ENCODE measurements at places on chromosomes 4 and X.

DNA sequence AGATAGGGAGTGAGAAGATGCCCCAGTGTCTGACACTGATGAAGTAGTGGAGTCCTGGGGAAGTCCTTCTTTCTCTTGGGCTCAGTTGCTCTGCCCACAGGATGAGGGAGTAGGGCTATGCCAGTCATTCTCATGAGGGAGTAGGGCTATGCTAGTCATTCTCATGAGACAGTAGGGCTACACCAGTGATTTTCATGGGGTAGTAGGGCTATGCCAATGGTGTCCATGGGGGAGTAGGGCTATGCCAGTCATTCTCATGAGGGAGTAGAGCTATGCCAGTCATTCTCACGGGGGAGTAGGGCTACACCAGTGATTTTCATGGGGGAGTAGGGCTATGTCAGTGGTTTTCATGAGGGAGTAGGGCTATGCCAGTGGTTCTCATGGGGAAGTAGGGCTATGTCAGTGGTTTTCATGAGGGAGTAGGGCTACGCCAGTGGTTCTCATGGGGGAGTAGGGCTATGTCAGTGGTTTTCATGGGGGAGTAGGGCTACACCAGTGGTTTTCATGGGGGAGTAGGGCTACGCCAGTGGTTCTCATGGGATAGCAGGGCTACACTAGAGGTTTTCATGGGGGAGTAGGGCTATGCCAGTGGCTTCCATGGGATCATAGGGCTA is 43.3 kb upstream of the SOD3 start:
- DNase-seq = no peak

DNA sequence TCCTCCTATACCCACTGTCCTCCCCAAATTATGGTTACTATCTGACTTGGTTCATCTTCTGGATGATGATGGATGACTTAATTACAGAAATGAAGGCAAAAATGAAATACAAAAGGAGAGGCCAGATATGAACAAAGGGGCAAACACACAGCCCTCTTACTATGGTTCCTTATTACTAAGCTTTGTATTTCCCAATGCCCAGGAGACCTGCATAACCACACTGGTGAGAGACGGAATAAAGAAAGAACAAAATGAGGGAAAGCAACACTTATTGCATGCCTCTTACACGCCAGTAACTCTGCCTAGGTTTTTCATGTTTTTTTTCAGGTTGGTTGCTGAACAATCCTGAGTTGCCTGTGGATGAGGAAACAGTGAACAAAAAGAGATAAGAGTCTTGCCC is 120.5 kb downstream of the SLC10A7 start:
- DNase-seq = no peak

DNA sequence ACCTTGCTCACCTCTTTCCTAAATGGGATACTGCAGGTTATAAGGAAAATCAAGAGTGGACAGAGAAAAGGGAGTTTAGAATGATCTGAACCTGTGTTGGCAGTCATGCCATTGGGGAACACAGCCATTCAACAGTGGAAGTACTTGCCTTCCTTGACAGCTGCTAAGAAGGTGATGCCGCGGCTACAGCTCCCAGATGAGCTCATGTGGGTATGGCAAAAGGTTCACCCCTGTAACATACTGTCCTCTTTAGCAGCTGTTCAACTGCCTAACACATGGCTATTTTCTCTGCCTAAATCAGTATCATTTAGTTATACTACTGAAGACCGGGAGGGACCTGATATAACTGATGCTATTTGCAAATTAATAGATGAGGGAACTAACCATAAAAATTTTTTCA is 76.8 kb downstream of the DCHS2 start:
- DNase-seq = no peak

DNA sequence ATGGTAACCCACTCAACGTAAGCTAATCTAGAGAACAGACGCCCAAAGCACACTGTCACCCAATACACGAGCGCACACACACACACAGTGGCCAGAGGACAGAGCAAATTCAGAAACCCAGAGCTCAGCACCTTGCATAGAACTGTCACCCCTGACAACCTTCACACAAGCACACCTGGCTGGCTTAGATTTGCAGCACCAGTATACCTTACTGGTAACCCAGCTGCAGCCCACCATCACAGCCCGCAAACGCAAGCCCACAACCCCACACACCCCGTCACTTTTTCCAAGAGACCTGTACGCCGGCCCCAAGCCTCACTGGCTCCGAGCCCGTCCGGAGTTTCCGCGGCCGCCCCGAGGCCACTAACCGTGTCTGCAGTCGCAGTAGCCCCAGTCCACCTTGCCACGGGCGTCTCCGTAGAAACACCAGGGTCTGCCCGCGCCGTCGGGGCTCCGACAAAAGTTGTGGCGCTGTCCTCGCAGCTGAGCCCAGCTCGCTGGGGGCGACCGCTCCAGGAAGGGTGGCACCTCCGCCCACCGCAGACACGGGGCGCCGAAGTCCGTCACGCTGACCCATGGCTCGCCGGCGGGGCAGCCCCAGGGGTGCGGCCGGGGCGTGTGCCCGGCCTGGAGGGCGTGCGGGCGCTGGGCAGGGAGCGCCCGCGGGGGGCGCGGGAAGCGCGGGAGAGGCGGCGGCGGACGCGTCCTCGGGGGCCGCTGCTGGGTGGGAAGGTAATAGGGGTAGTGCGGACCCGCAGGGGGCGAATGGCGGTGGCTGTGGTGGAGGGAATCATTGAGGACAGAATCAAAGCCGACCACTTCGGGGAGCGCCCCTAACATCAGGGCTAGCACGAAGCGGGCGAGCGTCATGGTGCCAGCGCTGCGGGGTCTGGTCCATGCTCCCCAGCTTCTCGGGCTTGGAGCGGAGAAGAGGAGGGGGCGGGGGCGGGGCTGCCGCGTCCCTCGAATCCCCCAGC is 664 bp downstream of the PRSS12 start:
- DNase-seq = no peak

DNA sequence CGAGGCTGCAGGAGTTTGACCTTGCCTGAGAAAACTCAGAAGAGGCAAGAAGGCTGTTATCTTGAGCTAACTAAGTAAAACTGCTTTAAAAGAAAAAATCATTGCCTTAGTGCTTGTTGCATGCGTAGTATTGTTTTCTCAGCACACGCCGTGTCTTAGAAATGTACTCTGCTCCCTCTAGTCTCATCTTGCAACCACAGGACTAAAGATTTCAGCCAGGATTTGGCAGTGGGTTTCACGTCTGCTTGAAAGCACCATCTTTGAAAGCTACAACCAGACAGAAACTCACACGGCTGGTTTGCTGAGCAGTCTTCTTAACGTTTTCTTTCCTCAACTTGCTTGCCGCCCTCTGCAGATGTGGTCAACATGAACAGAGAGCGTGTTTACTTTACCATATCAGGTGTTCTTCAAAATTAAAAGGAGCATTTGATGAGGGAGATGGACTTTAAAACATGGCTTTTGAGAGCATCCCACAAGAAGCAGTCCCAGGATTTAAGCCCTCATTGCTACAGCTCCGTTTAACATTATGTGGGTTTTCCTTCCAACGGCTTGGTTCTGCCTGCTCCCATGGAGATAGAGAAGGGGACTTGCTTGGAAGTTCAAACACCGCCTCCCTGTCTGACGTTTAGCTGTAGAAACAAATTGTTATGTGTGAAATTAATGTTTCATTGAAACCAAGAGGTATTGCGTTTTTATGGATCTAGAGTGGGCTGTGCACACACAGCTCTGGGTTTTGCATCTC is 3.4 kb downstream of the SORCS2 start:
- DNase-seq = no peak

DNA sequence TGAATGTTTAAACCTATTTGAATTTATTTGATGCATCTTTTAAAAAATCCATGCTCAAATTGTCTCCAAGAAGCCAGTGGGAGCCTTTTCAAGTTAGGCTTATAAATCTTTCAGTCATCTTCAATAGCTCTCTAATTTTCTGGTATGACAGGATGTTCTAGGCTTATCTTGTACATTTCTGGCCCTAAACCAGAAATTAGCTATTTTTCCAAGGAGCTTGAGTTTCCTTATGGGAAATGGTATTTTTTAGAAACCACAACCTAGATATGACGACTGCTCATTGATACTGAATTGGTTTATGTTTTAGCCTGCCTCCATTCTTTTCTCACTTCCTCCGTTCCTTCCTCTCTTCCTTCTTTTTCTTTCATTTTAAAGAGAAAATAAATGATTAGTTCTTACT is 172.3 kb downstream of the SPRY1 start:
- DNase-seq = no peak

DNA sequence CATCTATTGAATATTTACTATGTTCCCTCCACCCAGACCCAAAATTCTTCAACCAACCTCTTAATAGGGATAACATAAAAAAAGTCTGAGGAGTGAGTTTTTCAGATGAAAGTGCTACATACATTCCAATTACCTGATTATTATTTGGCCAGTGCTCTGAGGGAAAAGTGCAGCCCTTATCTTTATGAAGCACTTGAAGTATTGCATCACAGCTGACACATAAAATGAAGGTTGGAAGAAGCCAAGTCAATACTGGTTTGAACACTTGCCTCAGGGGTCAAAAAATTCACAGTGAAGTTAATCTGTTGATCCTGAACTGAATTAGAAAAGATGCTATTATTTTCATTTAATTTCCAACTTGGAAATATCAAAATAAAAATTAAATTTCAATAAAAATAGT is 498.9 kb downstream of the INPP4B start:
- DNase-seq = peak; percentile 15

DNA sequence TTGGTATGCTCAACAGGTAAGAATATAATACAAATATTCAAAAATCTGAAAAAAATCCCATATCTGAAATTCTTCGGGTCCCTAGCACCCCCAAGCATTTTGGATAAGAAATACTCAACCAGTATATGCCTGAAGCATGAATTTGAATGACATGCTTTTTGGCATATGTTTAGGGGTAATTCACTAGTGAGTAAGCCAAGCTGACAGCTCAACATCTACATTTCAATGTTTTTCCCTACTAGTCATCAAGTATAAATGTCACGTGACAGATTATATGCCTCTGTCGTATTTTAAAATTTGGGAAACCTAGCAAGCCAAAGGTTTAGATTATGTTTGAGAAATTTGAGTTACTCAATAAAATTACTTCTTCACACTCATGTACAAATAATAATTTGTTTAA is 125.1 kb downstream of the FGF16 start:
- no peak for DNase-seq

- no peak for DNase-seq
Measured at GRCh38 chr4:55123791-55124190, 1.6 kb downstream of the KDR start.

GRCh38 chr4:114864060-114864459 is 249.4 kb downstream of the NDST4 start:
- no peak for DNase-seq

GRCh38 chrX:102958794-102959193 is 21.7 kb downstream of the RAB40AL start:
- no peak for DNase-seq

- no peak for DNase-seq
Measured at GRCh38 chr4:4254199-4254598, 6.2 kb upstream of the TMEM128 start.

GRCh38 chr4:163649557-163650091 is 155.1 kb downstream of the TMA16 start:
- no peak for DNase-seq

DNA sequence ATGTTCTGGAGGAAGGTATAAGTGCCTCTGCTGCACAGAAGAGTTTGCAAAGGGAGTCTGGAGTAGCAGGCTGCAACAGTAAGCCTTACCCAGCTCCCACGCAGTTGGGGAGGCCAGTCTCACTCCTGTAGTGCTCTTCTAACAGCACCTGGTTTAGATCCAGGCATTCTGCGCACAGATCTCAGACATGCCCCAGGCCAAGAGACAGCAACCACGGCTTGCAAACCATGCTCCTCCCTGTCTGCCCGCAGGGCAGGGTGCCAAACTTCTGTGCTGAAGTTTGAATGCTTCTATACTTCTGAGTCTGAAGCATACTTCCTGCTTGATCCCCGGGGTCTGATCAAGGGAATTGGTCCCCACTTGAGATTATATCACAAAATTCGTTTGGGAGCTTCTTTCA is 106.3 kb downstream of the LINC00632 start:
- no peak for DNase-seq

- DNase-seq = no peak
Measured at GRCh38 chrX:38954520-38954919, 153.3 kb downstream of the MID1IP1 start.

- DNase-seq = no peak
Measured at GRCh38 chrX:38811515-38812243, 10.4 kb downstream of the MID1IP1 start.

DNA sequence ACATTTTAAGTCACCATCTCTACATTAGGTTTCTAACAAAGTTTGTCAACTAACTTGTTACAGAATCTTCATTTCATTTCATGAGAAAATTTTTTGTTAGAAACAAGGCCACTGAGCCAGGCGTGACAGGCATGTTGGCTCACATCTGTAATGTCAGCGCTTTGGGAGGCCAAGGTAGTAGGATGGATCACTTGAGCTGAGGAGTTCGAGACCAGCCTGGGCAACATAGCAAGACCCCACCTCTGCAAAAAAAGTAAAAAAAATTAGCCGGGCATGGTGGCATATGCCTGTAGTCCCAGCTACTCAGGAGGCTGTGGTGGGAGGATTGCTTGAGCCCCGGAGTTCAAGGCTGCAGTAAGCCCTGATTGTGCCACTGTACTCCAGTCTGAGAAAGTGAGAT is 32.3 kb downstream of the FAT1 start:
- DNase-seq = no peak

DNA sequence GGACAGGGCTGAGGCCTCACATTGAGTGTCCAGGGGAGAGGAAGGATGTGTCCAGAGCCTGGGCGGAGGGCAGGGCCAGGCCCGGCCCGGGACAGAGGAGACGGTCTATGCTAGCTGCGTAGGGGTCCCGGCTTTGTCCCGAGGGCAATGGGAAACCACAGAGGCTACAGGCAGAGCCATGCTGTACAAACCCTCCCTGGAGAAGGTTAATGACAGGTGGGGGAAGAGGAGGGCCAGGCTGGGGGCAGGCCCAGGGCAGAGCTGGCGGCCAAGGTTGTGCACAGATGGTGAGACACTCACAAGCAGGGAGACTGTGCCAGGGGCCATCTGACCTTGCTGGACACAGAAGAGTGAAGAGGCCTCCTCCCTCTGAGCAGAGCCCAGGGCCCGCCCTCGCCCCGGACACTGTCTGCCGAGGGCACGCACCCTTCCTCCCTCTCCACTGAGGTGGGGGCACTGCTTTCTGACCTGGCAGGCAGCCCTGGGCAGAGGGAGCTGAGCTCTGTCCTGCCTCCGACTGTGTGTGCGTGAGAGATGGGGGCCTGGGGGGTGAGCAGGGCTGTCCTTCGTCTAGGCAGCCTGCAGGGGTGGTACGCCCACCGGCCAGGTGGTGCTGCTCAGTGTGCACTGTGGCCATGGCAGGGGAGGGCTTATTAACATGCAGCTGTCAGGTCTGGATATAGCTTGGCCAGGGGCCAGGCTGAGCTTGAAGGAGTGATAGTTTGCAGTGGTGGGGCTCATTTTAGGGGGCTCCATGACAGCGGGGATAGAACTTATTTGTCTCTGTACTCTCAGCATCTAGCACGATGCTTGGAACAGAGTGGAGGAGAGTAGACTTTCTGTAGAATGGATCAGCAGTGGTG is 75.7 kb upstream of the LRPAP1 start:
- no peak for DNase-seq
